GM23248 (cell line): ENCODE measurements at places on chromosomes 7 and 10. TPM values are rescaled to one million over a fixed set of nuclear protein-coding genes. Genes with fewer than 3 reads are reported as not detected.

CYP2E1 gene
- 0.31 and 0.79 TPM in 2 replicates for polyA plus RNA-seq

FBXL13 gene
- polyA plus RNA-seq, result 0.24 and 0.37 TPM in 2 replicates

GRCh38 chr10:21724020-21724589 lies 190.1 kb downstream of the MLLT10 start:
- H3K4me1 ChIP-seq, result peaks cover 39% of the 10 kb centered on the region
- H3K27ac ChIP-seq, result 0 out of 2 replicates have a peak overlapping the region, but pooled peaks have one; percentile 5
- no peaks in the 10 kb centered on the region for H3K27me3 ChIP-seq
- peak; percentile 24 for DNase-seq

GRCh38 chr10:13993169-13993568 lies 337.6 kb downstream of the FRMD4A start:
- DNase-seq, result peak; percentile 71
- H3K4me1 ChIP-seq, result peaks cover 35% of the 10 kb centered on the region
- no peaks in the 10 kb centered on the region for H3K27me3 ChIP-seq
- H3K4me3 ChIP-seq, result no peak overlapping the region
- H3K27ac ChIP-seq, result no peak overlapping the region

DNA sequence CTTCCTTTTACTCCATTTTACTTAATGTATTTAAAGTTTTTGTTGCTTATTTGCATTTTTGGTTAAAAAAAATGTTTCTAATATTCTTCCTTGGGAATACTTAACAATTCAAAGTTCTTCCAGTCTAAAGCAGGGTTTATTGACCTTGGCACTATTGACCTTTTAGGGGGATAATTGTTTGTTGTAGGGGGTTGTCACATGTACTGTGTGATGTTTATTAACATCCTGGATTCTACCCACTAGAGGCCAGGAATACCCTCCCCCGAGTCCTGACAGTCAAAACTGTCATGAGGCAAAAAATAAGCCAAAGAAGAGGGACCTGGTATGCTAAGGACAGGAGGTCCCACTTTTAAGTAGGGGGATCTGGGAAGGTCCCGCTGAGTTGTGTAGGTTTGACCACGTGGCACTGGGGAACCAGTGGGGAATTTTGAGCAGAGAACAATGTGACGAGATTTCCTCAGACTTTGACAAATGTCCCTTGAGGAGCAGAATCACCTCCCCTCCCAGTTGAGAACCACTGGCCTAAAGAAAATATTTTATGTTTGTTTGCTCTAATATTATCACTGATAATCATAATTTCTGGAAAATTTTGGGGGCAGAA lies 178.3 kb upstream of the PRR15 start:
- H3K27me3 ChIP-seq, result peaks cover 64% of the 10 kb centered on the region
- no peaks in the 10 kb centered on the region for H3K4me1 ChIP-seq
- no peak overlapping the region for H3K27ac ChIP-seq
- DNase-seq, result no peak

DNA sequence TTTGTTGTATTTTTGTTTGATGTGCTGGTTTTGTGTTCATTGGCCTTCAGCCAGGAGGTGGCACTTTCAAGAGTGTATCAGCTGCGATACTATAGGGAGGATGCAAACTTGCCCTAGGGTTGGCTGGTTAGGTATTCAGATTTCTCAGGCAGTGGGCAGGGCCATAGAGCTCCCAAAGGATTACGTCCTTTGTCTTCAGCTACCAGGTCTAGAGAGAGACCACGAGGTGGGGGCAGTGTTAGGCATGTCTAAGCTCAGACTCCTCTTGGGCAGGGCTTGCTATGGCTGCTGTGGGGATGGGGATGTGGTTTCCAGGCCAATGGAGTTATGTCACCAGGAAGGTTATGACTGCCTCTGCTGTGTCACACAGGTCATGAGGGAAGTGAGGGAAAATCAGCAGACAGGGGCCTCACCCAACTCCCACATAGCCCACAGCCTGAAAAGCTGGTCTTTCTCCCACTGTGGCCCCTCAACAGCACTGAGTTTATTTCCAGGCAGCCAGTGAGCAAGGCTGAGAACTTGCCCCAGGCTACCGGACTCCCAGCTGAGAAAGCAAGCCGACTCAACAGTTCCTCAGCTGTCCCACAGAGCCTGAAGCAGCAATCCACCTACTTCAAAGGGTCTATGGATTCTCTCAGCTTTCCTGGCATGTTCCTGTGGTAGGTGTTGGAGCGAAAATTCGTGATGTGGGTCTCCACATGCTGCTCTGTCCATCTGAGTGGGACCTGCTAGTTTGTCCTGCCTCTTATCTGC lies 227.4 kb upstream of the COBL start:
- H3K4me3 ChIP-seq, result no peak overlapping the region
- no peaks in the 10 kb centered on the region for H3K27me3 ChIP-seq
- no peaks in the 10 kb centered on the region for H3K36me3 ChIP-seq
- DNase-seq, result no peak
- H3K27ac ChIP-seq, result no peak overlapping the region

DNA sequence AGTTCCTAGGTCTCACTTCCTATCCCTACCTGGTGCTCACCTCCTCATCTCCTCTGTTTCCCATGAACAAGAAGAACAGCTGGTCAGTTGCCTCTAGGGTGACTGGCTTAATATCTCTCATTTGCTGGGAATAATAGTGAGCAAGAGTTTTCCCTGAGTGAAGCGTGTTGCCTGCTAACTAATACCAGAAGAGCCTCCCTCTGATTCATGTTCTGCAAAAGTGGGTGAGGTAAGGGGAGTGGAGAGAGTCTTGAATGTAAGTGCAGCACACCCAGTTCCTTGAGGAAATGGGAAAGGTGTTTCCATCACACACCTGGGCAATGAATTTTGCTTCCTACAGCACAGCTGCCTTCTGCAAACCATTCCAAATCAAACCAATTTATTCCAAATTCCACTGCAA lies 29.6 kb downstream of the FZD1 start:
- H3K27ac ChIP-seq, result no peak overlapping the region
- no peaks in the 10 kb centered on the region for H3K36me3 ChIP-seq
- no peak for DNase-seq
- no peaks in the 10 kb centered on the region for H3K4me1 ChIP-seq
- H3K27me3 ChIP-seq, result peaks cover 29% of the 10 kb centered on the region

- no peak for DNase-seq
- H3K27ac ChIP-seq, result no peak overlapping the region
- H3K36me3 ChIP-seq, result no peaks in the 10 kb centered on the region
- H3K27me3 ChIP-seq, result no peaks in the 10 kb centered on the region
- no peak overlapping the region for H3K4me3 ChIP-seq
These were observed 125.2 kb upstream of the STEAP4 start for GRCh38 chr7:88431882-88432281.

DNA sequence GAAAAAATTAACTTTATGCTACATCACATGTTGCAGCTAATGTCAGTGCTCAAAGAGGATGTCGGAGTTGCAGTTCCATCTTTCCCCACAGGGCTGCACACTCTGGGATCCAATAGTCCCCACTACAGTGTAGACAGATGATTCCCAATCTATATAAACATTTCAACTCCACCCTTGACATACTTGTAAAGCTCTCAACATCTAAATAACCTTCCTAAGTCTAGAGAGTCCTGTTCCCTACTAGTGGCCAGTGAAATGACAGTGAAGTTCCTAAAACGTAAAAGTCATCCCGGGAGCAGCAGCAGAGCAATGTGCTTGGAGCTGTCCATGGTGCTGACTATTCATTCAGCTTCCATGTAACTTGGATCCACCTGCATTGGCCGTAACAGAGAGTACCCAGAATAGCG lies 145.1 kb downstream of the GRM8 start:
- no peaks in the 10 kb centered on the region for H3K27me3 ChIP-seq
- peak; percentile 54 for DNase-seq
- H3K36me3 ChIP-seq, result no peaks in the 10 kb centered on the region
- no peak overlapping the region for H3K27ac ChIP-seq
- no peak overlapping the region for H3K4me3 ChIP-seq
- H3K4me1 ChIP-seq, result no peaks in the 10 kb centered on the region

DNA sequence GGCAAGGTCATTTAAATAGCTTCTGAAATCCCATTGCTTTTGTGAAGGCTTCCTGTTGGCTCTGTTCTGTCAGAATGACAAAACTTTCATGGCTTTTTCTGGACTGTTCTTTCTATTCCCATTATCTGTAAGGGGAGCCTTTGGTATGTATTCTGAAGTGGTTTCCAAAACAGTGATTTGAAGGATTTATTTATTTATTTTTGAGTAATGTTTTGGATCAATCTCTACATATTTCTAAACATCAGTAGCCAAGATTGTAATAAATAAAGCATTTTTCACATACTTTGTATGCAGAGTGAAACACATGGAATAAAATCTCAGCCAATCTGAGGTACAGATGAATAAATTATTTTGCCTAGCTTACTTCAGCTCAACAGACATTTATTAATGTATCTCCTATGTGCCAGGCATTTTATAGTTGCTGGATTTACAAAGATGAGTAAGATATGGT lies 121.1 kb downstream of the BBS9 start:
- DNase-seq, result peak; percentile 66
- no peak overlapping the region for H3K4me3 ChIP-seq
- H3K27me3 ChIP-seq, result no peaks in the 10 kb centered on the region
- H3K36me3 ChIP-seq, result no peaks in the 10 kb centered on the region
- peak overlapping the region; percentile 52 for H3K27ac ChIP-seq
- peaks cover 25% of the 10 kb centered on the region for H3K4me1 ChIP-seq

DNA sequence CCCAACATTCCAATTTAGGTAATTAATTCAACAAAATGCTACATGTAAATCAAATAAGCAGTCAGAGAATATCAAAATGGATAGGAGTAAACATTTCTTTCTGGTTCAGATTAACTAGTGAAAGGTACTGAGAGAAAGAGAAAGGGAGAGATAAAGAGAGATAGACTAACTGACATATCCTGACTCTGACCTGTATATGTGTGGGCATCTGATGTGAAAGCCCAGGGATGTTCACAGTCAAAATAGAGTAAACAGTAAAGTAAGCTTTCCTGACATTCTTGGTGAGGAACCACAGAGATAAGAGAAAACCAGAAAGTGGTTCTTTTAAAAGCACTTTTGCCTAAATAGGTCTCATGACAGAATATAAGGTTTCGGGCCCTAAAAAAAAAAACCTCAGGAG lies 37.5 kb upstream of the ANK3 start:
- H3K36me3 ChIP-seq, result no peaks in the 10 kb centered on the region
- no peak overlapping the region for H3K27ac ChIP-seq
- no peak for DNase-seq
- H3K4me3 ChIP-seq, result no peak overlapping the region
- no peaks in the 10 kb centered on the region for H3K27me3 ChIP-seq
- H3K4me1 ChIP-seq, result peaks cover 76% of the 10 kb centered on the region

DNA sequence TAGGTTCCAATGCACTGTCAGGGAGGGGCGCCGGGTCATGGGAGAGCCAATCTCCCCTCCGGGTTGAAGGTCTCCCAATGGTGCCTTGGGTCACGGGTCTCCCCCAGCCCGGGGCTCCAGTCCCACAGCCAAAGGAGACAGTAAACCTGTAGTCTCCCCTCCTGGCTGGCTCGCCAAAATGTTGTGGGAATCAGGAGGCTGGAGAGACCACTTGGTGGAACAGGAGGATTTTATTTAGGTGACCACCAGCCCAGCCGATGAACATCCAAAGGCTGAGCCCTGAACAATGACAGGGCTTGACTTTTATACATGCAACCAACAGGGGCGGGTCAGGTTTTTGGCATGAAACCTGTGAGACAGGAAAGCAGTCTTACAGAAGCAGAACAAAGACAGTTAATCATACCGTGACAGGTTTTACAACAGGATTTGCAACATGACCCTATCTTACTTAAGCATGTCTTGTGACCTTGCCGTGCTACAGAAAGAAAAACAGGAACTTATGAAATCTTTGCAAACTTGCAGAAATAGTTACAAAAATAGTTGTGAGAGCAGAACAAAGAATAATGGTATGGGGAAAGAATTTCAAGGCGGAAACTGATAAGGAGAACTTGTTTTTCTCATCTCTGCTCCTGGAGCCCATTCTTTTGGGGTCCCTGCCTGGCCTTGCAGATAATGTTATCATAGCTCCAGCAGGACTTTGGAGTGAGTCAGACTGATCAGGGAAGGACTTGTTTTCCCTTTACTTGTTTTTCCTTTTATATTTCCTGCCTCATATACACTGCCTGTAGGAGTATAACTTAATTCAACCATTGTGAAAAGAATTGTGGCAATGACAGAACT lies 7.1 kb downstream of the ERV3-1 start:
- no peak overlapping the region for H3K4me3 ChIP-seq
- no peaks in the 10 kb centered on the region for H3K27me3 ChIP-seq
- H3K4me1 ChIP-seq, result peaks cover 3% of the 10 kb centered on the region; the same call in 1 of the 2 replicates
- no peak overlapping the region for H3K27ac ChIP-seq
- no peaks in the 10 kb centered on the region; the same call in 1 of the 2 replicates for H3K36me3 ChIP-seq

- no peak overlapping the region for H3K27ac ChIP-seq
- H3K27me3 ChIP-seq, result no peaks in the 10 kb centered on the region
- no peak overlapping the region for H3K4me3 ChIP-seq
- DNase-seq, result peak; percentile 35
- no peaks in the 10 kb centered on the region for H3K36me3 ChIP-seq
- H3K4me1 ChIP-seq, result no peaks in the 10 kb centered on the region
These were observed 225.5 kb downstream of the KLF6 start for GRCh38 chr10:3559527-3559926.

DNA sequence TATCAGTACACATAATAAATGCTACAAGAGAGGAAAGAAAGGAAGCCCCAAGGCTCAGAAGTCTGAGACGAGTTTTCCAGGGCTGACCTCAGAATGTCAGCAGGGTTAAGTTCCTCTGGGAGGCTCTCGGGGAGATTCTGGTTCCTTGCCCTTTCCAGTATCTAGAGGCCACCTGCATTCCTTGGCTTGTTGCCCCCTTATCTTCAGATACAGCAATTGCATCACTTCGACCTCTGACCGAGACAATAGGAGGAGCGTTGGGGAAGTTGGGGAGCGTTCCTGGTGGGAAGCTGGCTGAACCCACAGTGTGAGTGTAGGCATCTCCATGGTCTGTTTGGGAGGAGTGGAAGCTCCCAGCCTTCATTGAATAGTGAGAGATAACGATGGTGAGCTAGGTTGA lies 72.0 kb upstream of the MTPN start:
- H3K4me3 ChIP-seq, result no peak overlapping the region
- DNase-seq, result no peak
- H3K27ac ChIP-seq, result no peak overlapping the region
- no peaks in the 10 kb centered on the region for H3K4me1 ChIP-seq
- H3K36me3 ChIP-seq, result no peaks in the 10 kb centered on the region
